ENCODE measurements at places on chromosomes 3 and 15. TPM values are rescaled to one million over a fixed set of nuclear protein-coding genes. Genes with fewer than 3 reads are reported as not detected.
A peak's percentile ranks its signal among the peaks of the same experiment; 100 is the strongest.

NANOGP8 gene
- total RNA-seq: 0.63 TPM

GOLGA8A gene
- total RNA-seq: 68.5 TPM

HACD2 gene
- 12.5 TPM for total RNA-seq

CCDC33 gene
- 4.3 TPM for total RNA-seq

CFAP91 gene
- total RNA-seq: 7.7 TPM

DALRD3 gene
- 38.4 TPM for total RNA-seq

ROPN1 gene
- not detected for total RNA-seq

RBP2 gene
- 1.3 TPM for total RNA-seq

LSG1 gene
- 41.5 TPM for total RNA-seq

DNA sequence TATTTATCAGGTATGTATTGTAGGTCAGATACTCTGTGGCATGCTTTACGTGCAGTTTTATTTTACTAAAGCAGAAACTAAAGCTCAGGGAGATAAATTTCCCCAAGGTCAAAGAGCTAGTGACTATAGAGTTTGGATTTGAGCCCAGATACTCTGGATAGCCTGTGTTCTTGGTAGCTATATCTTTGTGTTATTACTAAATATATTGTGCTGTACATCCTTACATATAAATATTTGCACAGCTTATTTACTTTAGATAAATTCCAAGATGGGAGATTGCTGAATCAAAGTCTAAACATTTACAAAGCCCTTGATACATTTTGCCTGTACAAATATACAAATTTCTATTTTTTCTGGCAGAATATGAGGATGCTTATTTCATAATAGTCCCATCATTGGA lies 660.9 kb upstream of the NAALADL2 start:
- no peak overlapping the region for H3K4me3 ChIP-seq
- H3K27me3 ChIP-seq: no peaks in the 10 kb centered on the region
- H3K27ac ChIP-seq: no peak overlapping the region
- no peak for DNase-seq
- no peaks in the 10 kb centered on the region for H3K36me3 ChIP-seq
- no peaks in the 10 kb centered on the region for H3K4me1 ChIP-seq

DNA sequence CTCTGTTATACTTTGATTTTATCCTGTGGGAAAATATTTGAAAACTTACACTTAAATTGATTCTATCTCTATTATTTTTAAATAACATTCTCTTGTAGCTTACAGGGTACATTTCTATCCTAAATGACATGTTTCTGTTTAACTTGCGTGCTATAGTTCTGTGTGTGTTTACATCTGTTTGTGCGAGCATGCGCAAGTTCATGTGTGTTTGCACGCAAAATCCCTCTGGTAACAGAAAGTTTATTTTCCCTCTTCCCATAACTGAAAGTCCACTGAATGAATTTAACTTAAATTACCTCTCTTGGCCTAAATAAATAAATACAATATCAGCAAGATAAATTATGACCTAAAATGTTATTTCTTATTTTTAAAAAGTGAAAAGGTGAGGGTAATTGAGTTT lies 117.3 kb upstream of the NEO1 start:
- no peak overlapping the region for H3K4me3 ChIP-seq
- no peak overlapping the region for H3K27ac ChIP-seq

- no peak overlapping the region for H3K4me3 ChIP-seq
- peak overlapping the region; percentile 2 for H3K27ac ChIP-seq
- H3K36me3 ChIP-seq: no peaks in the 10 kb centered on the region
These were observed 192.5 kb upstream of the TPRG1 start for GRCh38 chr3:188979248-188979647.

DNA sequence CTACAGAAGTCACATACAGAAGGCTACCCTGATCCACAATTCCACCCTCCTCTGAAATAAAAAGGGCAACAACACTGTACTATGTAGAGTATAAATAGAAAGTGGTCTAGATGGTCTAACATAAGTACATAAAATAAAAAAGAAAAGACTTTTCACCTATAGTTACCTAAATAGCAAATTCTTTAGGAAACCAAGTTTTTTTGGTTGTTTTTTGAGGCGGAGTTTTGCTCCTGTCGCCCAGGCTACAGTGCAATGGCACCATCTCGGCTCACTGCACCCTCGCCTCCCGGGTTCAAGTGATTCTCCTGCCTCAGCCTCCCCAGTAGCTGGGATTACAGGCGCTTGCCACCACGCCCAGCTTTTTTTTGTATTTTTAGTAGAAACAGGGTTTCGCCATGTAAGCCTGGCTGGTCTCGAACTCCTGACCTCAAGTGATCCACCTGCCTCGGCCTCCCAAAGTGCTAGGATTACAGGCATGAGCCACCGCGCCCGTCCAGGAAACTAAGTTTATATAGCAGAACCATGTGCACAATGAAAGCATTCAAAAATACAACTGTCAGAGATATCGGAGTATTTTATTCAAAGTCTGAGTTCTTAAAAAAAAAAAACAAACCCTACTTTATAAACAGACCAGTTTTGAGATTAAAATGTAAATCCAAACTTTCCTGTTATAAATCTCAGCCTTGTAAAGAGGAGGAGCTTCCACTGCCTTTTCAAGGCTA lies 1.7 kb downstream of the SIN3A start:
- DNase-seq: no peak
- no peaks in the 10 kb centered on the region for H3K36me3 ChIP-seq
- peaks cover 25% of the 10 kb centered on the region for H3K4me1 ChIP-seq
- peak overlapping the region; percentile 99 for H3K27ac ChIP-seq
- no peaks in the 10 kb centered on the region for H3K27me3 ChIP-seq
- H3K4me3 ChIP-seq: peak overlapping the region; percentile 96

- no peaks in the 10 kb centered on the region for H3K27me3 ChIP-seq
- H3K27ac ChIP-seq: no peak overlapping the region
- H3K4me3 ChIP-seq: no peak overlapping the region
- no peaks in the 10 kb centered on the region for H3K36me3 ChIP-seq
These were observed 111.5 kb downstream of the ITPR1 start for GRCh38 chr3:4604693-4605092.

- no peaks in the 10 kb centered on the region for H3K4me1 ChIP-seq
- H3K27ac ChIP-seq: no peak overlapping the region
- H3K4me3 ChIP-seq: no peak overlapping the region
- H3K36me3 ChIP-seq: no peaks in the 10 kb centered on the region
- H3K27me3 ChIP-seq: no peaks in the 10 kb centered on the region
These were observed 31.0 kb upstream of the RBMS3 start for GRCh38 chr3:29249829-29250345.

- DNase-seq: peak; percentile 33
- no peaks in the 10 kb centered on the region for H3K4me1 ChIP-seq
- no peak overlapping the region for H3K4me3 ChIP-seq
- H3K36me3 ChIP-seq: no peaks in the 10 kb centered on the region
These were observed 63.6 kb downstream of the FAM81A start for GRCh38 chr15:59501597-59501996.

GRCh38 chr15:57777003-57777402 lies 70.5 kb downstream of the POLR2M start:
- no peak overlapping the region for H3K4me3 ChIP-seq
- no peaks in the 10 kb centered on the region for H3K27me3 ChIP-seq
- H3K27ac ChIP-seq: no peak overlapping the region
- no peak for DNase-seq
- no peaks in the 10 kb centered on the region for H3K36me3 ChIP-seq
- no peaks in the 10 kb centered on the region for H3K4me1 ChIP-seq

DNA sequence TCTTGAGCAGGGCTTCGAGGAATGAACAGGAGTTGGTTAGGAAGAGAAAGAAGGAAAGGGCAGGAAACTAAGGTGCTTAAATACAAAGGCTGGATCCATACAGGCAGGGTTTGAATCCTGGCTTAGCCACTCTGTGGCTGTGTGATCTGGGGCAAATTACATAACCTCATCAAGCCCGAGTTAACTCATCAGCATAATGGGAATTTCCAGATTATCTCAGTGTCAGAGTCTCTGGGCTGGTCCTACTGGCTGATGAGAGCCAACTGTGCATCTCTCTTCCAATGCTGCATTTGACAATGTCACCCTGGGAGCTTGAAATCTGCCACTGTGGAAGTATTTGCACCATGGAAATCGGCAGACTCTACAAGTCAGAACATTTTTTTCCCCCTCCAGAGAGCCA lies 83.8 kb upstream of the SLC6A6 start:
- no peak for DNase-seq
- no peaks in the 10 kb centered on the region for H3K36me3 ChIP-seq
- peaks cover 5% of the 10 kb centered on the region for H3K4me1 ChIP-seq

- no peak for DNase-seq
- peaks cover 17% of the 10 kb centered on the region for H3K4me1 ChIP-seq
- no peaks in the 10 kb centered on the region for H3K36me3 ChIP-seq
- H3K27me3 ChIP-seq: no peaks in the 10 kb centered on the region
- H3K27ac ChIP-seq: no peak overlapping the region
These were observed 115.2 kb upstream of the TLE3 start for GRCh38 chr15:70212963-70213315.

- DNase-seq: no peak
- H3K4me3 ChIP-seq: no peak overlapping the region
- H3K27ac ChIP-seq: no peak overlapping the region
- no peaks in the 10 kb centered on the region for H3K36me3 ChIP-seq
These were observed 259.2 kb downstream of the LSAMP start for GRCh38 chr3:116186049-116186448.

DNA sequence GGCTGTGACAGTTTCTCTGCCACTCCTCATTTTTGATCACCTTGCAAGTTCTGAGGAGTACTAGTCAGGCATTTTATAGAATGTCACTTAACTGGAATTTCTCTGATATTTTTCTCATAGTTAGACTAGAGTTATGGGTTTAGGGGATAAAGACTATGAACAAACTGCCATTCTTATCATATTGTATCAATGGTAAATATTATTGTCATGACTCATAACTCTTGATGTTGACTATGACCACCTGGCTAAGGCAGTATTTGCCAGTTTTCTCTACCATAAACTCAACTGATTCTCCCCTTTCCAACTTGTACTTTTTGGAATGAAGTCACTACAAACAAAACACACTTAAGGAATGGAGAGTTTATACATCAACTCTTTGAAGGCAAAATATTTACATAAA lies 22.7 kb upstream of the OR5K1 start:
- no peaks in the 10 kb centered on the region for H3K27me3 ChIP-seq
- H3K4me3 ChIP-seq: no peak overlapping the region
- H3K36me3 ChIP-seq: no peaks in the 10 kb centered on the region
- no peak for DNase-seq
- no peak overlapping the region for H3K27ac ChIP-seq

DNA sequence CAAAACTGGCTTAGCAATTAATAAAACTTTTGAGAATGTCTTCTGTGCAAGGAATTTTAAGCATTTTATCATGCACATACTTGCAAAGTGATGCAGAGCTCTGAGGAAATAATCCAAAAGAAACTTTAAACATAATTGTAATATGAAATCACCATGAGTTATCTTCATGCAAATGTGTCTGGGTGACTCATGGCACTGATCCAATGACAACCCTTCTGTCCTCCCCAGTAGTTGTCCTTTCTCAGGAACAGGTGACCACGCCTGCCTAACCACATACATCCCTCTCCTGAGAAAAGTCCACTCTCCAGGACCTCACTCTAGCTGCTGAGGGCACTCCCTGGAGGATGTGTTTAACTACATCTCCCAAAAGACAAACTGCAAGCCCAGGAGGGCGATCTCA lies 530.6 kb upstream of the IL12A start:
- no peak for DNase-seq
- no peak overlapping the region for H3K4me3 ChIP-seq
- H3K36me3 ChIP-seq: no peaks in the 10 kb centered on the region
- no peaks in the 10 kb centered on the region for H3K27me3 ChIP-seq
- no peak overlapping the region for H3K27ac ChIP-seq
- H3K4me1 ChIP-seq: no peaks in the 10 kb centered on the region

DNA sequence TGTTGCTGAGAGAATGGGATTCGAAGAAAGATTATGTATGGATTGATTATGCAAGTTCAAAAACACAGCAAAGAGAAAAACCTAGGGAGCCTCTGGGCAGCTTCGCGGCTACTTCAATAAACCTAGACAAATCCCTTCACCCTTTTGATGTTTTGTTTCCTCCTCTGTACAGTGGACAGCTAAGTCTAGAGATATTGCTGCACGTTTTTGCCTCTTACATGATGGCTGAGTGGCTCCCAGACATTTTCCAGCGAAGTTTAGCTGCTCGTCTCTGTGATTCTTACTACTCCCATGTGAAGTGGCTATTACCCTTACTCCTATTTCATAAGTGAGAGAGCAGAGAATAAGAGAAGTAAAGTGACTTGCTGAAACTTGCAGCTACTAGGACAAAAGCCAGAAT lies 695.0 kb upstream of the GRM7 start:
- H3K36me3 ChIP-seq: no peaks in the 10 kb centered on the region
- no peaks in the 10 kb centered on the region for H3K27me3 ChIP-seq
- no peak overlapping the region for H3K27ac ChIP-seq

DNA sequence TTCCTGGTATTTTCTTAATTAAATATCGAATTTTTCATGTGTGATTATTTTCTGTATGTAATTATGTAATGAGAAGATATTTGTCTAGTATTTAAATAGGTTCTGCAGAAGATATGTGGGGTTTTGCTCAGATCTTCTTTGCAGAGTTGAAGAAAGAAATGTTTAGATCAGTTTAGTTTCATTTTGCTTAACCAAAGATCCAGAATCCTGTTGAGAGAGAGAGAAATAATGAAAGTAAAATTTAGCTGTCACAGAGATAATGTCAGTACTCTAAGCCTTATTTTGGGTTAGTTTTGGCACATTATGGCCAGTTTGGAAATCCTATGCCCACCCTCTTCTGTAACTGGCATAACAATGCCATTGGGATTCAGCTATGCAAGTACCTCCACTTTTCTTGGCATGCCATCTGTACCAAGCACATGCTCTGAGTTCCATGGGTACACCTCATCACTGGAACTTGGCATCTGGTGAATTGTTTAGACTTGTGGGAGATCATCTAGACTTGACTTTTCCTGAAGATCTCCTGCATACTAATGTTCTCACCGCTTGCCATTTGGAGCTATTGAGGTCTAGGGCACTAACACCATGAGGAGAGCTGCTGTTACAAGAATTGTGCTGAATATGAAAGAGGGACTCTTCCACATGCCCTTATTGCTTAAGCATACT lies 30.9 kb downstream of the PLSCR1 start:
- no peak overlapping the region for H3K4me3 ChIP-seq
- no peak overlapping the region for H3K27ac ChIP-seq
- H3K4me1 ChIP-seq: peaks cover 11% of the 10 kb centered on the region
- no peaks in the 10 kb centered on the region for H3K36me3 ChIP-seq
- H3K27me3 ChIP-seq: no peaks in the 10 kb centered on the region

- no peak overlapping the region for H3K4me3 ChIP-seq
- no peaks in the 10 kb centered on the region for H3K27me3 ChIP-seq
- H3K36me3 ChIP-seq: no peaks in the 10 kb centered on the region
- no peaks in the 10 kb centered on the region for H3K4me1 ChIP-seq
- no peak for DNase-seq
These were observed 328.4 kb upstream of the DPH6 start for GRCh38 chr15:35874260-35874905.
